Activated CD8-positive, alpha-beta memory T cell treated with anti-CD3 and anti-CD28 coated beads, Interleukin-2, amount 50 U/mL, for 48 hours (primary cell): ENCODE measurements at places on chromosomes 6 and 20.

- peak; percentile 61 for DNase-seq
Measured at GRCh38 chr6:33116841-33117711, 41.3 kb downstream of the HLA-DPB1 start.

GRCh38 chr6:158207422-158207788, 39.3 kb downstream of the GTF2H5 start:
- DNase-seq, result no peak

DNA sequence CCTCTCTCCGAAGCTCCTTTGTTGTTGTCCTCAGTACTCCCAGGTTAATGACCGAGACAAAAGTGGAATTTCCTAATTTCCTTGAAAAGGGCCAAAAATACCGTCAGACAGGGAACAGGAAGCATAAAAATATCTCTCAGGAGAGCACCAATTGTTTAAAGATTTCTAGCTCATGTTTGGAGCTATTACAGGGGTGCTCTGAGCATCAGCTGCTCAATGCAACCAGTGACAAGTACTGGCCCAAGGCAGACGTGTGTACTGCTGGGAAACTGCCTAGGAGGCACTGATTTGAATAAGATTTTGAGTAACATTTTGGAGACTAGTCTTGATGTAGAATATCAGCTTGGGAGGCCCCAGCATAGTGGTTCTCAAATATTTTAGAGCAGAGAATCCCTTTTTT, 17.3 kb downstream of the LAMA4 start:
- DNase-seq, result no peak

DNA sequence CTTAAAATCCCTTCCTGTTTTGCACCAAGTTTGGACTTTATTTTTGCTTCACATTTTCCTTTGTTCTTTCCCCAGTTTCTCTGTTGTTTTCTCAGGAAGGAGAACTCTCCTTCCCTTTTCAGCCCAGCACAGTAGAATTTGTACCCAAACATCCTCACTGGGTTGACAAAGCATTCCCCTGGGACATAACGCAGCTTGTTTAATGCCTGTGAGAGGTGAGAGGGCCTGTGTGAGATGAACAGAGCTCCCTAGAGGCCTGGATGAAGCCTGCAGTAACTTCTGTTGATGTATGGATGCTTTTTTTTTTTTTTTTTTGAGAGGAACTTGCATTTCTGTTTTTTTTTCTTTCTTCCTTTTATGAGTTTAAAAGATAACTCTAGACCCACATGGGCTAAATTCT, 104.9 kb upstream of the SLC22A23 start:
- DNase-seq, result no peak

- DNase-seq, result no peak
Measured at GRCh38 chr20:35963878-35964277, 4.5 kb upstream of the CNBD2 start.

DNA sequence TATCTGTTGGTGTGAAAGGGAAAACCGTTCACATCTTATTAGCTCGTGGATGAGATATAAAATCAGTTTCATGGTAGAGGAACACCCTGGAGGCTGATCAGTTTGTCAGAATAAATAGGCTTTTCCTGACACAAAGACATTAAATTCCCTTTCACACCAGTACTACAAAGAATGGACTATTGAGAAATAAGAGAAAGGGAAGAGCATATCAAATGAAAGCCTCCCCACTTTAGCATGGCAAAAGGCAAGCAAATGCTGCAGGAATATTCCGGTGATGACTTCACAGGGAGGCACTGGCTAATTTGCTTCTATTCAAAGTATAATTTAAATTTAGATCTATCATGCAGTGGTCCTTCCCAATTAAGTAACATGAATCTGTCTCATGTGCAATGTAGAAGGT, 115.9 kb upstream of the AGPAT4 start:
- no peak for DNase-seq

GRCh38 chr20:58667975-58668374, 16.9 kb downstream of the STX16 start:
- DNase-seq, result no peak

GRCh38 chr6:7684076-7684475, 41.8 kb upstream of the BMP6 start:
- no peak for DNase-seq

GRCh38 chr6:52502306-52503029, 74.4 kb downstream of the TRAM2 start:
- no peak for DNase-seq

- no peak for DNase-seq
Measured at GRCh38 chr6:114449659-114450058, 106.8 kb upstream of the HS3ST5 start.

DNA sequence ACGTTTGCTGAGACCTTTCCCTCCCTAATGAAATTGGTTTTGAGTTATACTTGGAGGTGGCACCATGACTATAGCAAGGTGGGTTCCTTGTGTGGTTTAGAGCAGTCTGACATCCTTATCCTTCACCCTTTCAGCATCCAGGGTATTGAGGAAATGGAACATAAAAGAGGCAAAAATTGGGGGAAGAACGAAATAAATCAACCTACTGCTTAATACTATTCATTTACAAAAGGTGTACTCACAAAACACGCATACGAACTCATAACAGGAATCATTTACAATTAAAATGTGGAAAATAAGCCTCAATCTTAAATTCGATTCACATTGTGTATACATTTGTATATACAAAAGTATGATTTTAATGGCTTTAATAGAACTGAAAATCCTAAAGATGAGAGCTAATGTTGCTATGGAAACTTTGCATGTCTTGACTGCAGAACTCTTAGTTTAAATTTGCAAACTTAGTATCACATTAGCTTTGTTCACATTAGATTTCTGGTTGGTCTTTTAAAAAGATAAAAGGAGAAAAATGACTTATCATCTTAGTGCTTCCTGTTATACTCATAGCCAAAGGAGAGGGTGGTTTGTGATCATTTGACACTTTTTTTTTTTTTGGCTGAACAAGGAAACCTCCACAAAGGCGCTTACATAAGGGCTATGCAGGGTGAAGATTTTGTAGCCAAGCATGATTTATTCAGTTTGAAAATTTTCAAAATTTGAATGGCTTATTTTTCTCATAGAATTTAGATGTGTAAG, 76.1 kb upstream of the ATXN1 start:
- DNase-seq, result no peak

DNA sequence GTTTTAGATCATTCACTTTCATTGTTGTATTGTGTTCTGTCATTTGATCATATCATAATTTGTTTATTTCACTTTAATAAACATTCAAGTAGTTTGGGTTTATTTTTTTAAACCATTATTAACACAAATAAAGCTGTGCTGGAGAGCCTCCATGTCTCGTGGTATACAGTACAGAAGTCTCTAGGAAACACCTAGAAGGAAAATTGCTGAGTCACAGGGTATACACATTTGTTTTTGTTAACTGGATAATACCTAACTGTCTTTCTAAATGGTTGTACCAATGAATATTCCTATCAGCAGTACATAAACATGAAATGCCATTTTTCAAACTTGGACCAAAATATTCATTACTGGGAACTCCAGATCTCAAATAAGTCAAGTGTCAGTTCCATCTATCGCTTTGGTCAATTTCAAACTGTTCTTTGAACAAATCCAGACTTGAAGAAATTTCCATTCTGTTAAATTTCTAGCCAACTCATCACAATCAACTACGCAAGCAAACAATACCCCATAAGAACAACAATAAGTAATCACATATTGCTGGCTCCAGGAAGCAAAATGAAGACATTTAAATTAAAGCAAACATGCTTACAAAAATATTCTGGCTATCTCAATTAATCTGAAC, 138.1 kb downstream of the ATXN1 start:
- no peak for DNase-seq

GRCh38 chr6:145569140-145569539, 166.2 kb downstream of the EPM2A start:
- no peak for DNase-seq

DNA sequence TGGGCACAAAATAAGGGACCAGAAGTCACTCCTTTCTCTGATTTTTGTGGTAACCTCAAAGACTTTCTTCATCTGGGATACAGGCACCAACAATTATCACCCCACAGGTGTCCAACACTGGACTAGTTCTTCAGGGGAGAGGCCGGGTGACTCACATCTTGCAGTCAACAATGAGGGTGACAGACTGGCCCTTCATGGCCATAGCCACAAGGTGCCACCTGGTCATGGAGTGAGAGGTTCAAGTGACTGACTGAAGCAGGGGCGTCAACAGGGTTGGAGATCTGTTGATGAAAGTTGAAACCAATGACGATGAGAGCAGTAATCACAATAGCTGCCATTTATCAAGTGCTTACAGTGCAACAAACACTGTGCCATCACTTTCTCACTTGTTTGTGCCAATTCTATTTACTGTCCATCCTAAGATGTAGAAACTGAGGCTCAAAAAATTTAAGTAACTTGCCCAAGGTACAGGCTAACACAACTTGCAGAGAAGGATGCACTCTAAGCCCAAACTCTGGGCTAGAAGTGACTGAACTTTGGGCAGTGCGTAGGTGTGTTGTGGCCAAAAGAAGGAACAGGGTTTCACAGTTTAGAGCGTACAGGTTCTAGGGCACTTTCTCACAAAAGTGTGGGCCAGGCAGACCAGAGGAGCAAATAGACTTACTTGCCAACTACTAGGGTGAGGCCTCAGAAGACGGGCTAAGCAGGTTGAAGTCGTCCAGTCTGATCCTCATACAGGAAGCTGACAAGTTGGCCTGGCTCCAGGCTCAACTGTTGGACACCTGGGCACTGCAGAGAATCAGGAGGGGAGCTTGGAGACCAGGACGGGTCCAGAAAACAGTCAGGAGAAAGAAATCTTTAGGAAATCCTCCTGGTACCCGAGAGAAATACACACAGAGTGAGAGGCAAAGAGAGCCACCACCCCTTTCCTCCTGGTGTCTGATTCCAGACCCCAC, 30.4 kb downstream of the HLA-DPB1 start:
- DNase-seq, result no peak

DNA sequence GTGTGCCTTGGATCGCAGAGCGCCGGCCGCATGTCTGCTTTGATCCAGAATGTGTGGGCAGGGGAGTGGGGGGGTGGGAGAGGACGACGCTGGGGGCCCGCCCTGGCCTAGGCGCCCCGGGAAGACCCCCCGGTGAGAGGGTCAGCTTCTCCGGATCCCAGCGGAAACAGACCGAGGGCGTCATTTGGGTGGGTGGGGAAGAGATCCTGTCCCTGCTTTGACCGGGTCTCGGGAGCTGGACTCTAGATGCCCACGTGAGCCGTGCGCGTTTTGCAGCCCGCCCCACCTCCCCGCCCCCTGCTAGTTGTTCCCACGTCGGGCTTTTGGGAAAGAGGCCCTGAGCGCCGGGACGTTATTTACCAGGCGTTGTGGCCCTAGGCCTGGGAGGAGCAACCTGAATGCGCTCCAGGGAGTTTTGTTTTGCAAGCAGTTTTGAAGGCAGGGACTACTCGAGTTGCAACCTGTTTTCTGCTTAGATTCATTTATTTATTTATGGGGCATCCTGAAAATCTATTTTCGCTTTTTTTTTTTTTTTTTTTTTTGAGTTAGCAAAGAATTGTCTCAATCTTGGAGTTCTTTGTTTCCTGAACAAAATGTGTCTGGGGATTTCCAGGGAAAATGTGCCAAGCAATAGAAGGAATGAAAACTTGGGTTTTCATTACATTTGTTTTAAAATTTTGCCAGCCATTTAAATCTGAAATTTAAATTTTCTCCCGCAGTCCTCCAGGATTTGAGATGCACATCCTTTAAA, 1.6 kb downstream of the DSP start:
- DNase-seq, result no peak

DNA sequence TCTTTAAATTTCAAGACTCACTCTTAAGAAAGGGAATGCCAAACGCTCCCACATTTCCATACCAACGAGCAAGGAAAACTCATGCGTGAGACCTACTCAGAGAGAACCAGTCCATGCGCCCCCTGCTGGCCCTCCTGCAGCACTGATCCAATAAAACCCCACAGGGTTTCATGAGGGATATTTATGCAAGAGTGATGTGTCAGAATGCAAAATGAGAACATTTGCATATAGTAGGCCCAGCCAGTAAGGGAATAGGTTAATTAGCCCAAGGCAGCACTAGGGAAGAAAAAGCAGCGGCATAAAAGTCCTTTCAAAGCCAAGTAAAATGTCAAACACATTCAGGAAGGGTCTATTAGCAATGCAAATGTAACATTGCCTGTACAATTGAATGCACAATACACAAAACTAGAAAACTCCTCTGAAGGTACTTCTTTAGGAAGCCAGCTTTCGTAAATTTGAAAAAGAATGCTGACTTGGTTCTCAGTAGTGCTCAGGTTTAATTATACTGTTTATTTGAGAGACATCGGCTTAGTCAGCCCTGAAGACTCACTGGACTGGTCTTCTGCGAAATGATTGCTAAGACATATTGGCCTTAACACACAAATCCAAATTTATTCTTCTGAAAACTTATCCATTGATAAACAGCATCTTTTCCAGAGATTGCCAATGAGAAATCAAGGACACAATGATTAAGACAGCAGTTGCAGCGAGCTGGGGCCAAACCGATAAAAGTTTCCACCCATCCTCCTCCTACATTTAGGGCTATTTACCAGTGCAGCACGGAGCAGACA, 93.2 kb downstream of the GMPR start:
- DNase-seq, result peak; percentile 84

DNA sequence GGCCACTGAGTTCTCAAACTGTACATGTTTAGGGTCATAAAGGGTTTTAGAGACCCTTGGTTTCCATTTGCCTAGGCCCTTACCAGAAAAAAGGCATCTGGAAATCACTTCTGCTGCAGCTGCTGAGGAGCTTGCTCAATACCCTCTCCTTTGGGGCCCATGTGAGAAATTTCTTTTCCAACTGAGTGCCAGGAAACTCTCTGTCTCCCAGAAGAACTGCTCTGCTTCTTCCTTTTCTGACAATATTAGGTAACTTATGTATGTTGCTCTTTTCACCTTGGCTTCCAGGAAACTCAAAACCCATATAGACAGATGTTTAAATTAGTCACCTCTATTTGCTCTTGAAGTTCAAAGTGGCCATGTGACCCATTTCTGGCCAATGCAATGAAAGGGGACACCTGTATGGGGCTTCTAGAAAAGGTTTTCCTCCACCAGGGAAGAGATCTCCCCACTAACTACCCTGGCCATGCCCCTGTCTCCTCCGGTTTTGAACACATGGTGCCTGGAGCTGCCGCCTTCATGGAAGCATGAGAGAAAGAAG, 121.6 kb downstream of the PREX1 start:
- DNase-seq, result no peak

DNA sequence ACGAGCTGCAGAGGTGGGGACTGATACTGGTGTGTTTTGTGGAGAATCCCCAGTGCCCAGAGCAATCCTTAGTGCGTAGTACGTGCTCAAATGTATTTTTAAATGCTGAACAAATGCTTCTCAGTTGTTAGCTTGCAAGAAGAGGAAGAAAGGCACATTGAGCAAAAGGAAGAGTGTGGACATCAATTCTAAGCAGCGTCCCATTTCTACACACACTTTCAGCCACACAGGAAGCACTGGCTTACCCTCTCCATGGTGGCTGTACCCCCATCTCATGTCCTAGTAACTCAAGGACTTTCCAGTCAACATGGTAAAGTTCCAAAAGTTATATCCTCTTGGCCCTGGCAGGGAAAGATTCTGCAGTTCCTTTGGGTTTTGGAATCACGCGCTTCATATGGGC, 98.8 kb upstream of the NXT1 start:
- no peak for DNase-seq
